Endodermal cell (in vitro differentiated cells): ENCODE measurements at places on chromosomes 1 and 21.

- DNase-seq, result peak; percentile 49
These were observed 1.4 kb downstream of the MAGI3 start for GRCh38 chr1:113391649-113392271.

GRCh38 chr21:43689556-43690337, 29.2 kb upstream of the PDXK start:
- no peak for DNase-seq

DNA sequence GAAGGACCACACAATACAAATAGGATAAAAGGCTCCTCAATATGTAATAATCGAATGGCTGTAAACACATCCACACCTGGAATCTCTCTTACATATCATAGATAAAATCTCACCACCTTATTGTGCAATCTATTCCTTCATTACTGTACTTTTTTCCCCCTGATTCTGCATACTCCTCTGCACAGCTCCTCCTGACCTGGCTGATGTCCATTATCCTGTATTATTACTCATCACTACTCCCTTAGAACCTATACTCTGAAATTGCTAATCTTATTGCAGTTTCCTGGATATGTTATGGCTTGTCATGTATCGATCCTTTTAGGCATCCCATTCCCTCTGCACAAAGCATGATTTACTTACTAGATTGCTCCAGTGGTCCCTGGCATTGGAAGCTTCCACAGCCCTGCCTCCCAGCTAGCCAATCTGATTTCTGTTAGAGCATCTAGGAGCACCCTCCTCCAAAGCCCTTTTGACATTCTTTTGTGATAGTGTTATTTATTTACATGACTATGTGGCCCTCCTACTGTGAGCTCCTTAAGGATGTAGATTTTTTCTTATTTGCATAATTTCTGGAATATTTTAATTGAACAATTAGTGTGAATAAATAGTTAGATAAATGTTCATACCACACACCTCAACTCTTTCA, 24.2 kb upstream of the PHGDH start:
- peak; percentile 68 for DNase-seq

DNA sequence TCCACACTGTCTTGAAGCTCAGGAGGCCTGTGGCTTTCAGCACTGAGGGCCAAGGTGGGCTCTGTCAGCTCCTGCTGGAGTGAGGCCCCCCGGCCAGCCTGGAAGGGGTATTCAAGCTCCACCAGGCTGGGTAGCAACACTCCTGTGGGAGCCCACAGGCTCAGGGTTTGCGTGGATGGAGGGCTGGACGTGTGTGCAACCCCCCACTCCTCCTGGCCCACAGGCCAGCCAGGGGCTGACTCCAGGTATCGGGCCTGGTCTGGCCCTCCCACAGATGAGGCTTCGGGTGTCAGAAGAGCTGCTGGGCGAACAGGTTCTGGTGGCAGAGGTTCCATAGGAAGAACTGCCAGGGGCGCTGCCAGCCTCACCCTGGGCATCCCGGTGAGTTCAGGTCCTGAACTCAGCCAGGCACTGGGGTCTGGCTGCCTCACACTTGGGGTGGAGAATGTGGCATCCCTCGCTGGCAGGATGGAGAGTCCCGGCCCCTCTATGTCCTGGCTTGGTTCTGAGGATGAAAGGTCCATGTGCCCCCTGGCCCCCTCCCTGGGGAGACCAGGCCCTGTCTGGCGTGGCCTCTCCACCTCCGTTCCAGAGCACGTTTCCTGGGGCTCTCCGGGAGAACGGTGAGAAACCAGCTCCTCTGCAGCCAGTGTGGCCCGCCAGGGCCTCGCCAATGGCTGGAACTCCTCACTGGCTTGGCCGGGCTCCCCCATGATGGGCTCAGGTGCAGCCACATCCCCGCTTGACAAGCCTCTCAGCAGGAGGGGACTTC, 64.6 kb upstream of the TARDBP start:
- DNase-seq, result peak; percentile 42

GRCh38 chr1:165933446-165934170, 106.2 kb downstream of the UCK2 start:
- peak; percentile 66 for DNase-seq

GRCh38 chr1:35594005-35594760, 21.1 kb downstream of the TFAP2E start:
- DNase-seq, result no peak

DNA sequence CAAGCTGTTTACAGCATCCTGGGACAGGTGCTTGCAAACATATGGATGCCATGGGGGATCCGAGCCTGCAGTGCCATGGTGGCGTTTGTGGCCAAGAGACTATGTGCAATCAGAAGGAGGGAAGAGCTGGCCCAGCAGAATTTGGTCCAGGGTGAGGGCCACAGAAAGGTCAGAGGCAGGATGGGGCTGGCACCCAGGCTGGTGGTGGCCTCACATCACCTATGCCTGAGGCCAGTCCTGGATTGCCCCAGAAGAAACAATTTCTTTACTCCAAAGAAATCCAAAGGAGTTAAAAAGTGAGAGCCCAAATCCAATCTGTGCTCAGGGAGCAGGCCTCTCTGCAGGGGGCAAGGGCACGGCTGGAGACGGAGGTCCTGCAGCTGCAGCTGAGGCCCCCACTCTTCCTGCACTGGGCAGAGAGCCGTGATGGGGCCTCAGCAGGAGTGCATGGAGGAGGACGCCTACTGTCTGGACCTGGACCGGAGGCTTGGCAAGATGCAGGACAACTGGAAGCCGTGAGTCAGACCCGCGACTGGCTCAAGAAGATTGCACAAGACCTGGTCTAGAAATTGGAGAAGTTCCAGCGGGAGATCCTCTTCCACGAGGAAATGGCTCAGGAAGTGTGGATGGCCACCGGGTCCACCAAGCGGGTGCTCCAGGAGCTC, 163.5 kb downstream of the RYR2 start:
- DNase-seq, result no peak

- DNase-seq, result no peak
These were observed 134.4 kb upstream of the LMO4 start for GRCh38 chr1:87194271-87194774.

GRCh38 chr1:150777544-150777943, 12.0 kb upstream of the CTSS start:
- DNase-seq, result no peak

DNA sequence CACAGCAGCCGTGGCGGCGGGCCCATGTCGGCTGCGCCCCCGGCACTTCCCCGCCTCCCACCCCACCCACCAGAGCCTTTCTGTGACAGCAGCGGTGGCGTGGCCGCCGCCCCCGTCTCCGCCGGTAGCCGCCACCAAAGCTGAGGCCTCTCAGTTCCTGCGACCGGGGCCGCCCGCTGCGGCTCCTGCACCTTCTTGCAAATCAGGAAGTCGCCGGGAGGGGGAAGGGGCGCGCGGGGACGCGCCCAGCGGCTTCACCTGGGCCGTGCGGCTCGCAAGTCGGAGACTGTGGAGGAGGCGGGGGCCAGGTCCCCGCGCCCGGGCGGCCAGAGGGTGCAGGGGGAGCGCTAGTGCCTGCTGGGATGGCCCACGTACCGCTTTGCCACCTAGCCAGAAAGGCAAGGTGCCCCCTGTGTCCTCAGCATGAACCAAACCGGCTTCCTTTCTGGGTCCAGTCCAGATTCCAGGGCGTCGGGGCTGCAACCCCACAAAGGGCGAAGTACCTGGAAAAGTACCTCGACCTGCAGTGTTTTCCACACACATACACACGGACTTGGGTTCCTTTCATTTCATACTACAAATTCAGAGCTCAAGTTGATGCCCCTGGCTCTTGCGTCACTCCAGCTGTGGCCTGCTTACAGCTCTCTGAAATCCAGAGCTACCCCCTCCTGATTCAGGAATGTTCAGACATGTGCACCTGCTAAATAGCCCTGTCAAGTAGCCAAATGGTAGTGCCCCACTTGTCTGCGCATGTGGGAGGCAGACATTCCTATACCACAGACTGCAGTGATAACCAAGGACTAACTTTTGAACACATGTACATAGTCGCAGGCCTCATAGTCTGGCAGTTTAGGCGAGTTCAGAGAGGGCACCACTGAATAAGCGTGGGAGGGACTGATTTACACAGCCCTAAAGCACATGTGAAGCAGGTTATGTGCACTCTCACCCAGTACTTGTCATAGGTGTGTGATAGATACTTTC, at the start of gene DENND1B:
DENND1B (minus strand) TSS at position 199 of the 981 bp plus-strand sequence. CDS start 325 bp downstream, outside the sequence.
- peak; percentile 95 for DNase-seq
